NCI-H1105 treated with DMSO at 0.1 percent for 48 hours (cell line): ENCODE measurements at places on chromosomes 2 and 18.

GRCh38 chr2:101563849-101564248, 88.9 kb upstream of the RFX8 start:
- DNase-seq: no peak

GRCh38 chr2:228417956-228418355, 236.5 kb upstream of the SPHKAP start:
- no peak for DNase-seq

GRCh38 chr18:30016179-30016578, 1026.4 kb downstream of the DSC3 start:
- DNase-seq: no peak

- DNase-seq: no peak
Measured at GRCh38 chr2:226673314-226673723, 126.3 kb downstream of the IRS1 start.

DNA sequence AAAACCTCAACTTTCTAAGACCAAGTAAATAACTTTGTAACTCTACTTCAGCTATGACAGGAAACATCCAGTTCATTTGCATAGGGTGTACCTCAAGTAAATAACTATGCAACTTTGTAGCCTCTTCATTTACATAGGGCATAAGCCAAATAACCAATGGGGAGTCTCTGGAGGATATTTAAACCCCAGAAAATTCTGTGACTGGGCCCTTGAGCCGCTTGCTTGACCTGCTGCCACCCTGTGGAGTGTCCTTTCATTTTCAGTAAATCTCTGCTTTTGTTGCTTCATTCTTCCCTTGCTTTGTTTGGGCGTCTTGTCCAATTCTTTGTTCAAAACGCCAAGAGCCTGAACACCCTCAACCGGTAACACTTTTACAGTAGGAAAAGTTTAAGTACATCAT, 1112.7 kb upstream of the NRXN1 start:
- no peak for DNase-seq
